ENCODE measurements at places on chromosomes 12 and 14.

DNA sequence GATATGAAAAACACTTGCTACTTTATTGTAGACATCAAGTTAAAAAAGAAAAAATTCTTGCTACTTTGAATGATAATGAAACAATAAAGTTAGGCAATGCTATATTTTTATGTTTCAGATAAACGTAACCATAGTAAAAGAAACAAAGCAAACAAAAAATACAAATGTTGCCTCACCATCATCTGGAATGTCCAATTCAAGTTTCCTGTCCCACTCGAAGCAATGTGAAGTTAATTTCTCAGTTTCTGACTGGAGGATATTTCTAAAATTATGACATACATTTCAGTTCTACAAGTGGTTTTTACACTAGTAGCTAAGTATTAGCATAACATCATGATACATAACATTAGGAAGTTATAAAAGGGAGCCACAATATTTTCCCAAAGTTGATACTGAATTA lies 20.9 kb downstream of the DLGAP5 start:
- DNase-seq = no peak

- DNase-seq = no peak
These were observed 1.2 kb upstream of the ALX1 start for GRCh38 chr12:85278598-85279448.

DNA sequence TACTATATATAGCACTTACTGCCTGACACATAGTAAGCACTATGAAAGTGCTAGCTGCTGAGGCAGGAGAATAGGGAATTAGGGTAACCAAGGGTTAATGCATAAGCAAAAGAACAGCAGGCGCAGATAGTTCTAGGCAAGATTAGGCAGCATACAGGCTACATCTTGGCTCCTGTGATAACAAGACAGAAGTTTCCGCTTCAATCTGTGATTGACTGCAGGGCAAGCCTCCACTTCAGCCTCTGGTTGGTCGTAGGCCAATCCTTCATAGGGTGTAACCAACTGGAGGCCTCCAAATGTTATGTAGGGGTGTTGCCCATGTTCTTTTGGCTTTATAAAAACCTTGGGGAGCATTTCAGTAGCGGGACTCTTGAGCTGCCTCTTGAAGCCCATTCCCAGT lies 46.9 kb downstream of the KLHL28 start:
- no peak for DNase-seq

DNA sequence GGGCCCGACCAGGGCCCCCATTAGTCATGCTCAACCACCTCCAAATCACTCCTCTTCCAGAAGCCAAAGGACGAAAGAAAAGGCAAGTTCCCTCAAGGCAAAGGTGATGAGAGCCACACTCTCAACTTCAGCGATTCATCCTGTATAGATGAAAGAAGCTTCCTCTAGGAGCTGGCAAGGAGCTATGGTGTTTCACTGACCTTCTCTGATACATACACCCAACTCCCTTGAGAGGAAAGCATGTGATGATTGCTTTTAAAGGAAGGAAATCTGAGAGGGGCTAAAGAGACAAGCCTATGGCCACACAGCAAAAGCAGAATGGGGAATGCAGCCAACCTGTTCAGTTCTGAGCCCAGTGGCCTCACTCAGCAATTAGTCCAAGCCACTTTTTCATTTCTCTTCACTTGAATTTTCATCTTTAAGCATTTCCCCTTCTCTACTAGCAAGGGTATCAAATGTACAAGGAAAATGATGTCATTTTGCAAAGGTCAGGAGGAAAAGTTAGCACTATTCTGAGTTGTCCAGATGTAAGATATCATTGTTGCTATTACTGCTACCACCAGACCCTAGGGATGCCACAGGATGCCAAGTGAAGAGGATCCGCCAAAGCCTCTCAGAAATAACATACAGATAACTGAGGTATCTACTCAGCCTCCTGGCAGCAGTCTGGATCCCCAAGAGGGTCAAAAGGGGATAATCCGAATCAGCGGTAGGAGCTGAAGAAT lies 82.5 kb downstream of the MAP3K9 start:
- no peak for DNase-seq

GRCh38 chr12:12881151-12881909 lies 10.0 kb upstream of the GPRC5A start:
- DNase-seq = no peak

Data from smooth muscle cell of the brain vasculature (primary cell).